Left ventricle myocardium inferior (tissue), 1 donor: ENCODE measurements at places on chromosomes 5 and 9. TPM values are rescaled to one million over a fixed set of nuclear protein-coding genes. Genes with fewer than 3 reads are reported as not detected.

The DOK3 gene
- 3.3 TPM for total RNA-seq

The TRAPPC13 gene
- total RNA-seq, result 23.3 TPM

The ARL14EPL gene
- total RNA-seq, result not detected

The CAPSL gene
- total RNA-seq, result not detected

GRCh38 chr9:89666950-89667349 lies 62.1 kb downstream of the GADD45G start:
- H3K27ac ChIP-seq, result peak overlapping the region; percentile 67
- no peak overlapping the region for H3K4me3 ChIP-seq
- no peak for DNase-seq
- H3K27me3 ChIP-seq, result no peaks in the 10 kb centered on the region
- H3K36me3 ChIP-seq, result no peaks in the 10 kb centered on the region
- peaks cover 21% of the 10 kb centered on the region for H3K4me1 ChIP-seq

DNA sequence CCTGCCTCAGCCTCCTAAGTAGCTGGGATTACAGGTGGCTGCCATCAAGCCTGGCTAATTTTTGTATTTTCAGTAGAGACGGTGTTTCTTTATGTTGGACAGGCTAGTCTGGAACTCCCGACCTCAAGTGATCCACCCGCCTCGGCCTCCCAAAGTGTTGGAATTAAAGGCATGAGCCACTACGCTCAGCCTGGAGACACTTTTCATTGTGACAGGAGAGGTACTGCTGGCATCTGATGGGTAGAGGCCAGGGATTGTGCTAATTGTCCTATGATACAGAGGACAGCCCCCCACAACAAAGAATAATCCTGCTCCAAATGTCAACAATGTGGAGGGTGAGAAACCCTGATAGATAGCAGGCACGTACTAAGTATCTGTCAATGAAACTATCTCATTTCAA lies 91.3 kb upstream of the SLC25A48 start:
- no peaks in the 10 kb centered on the region for H3K36me3 ChIP-seq
- H3K27me3 ChIP-seq, result no peaks in the 10 kb centered on the region
- no peak overlapping the region for H3K27ac ChIP-seq
- H3K4me3 ChIP-seq, result no peak overlapping the region

GRCh38 chr9:98801969-98802371 lies 5.5 kb upstream of the GALNT12 start:
- no peak overlapping the region for H3K4me3 ChIP-seq
- no peaks in the 10 kb centered on the region for H3K36me3 ChIP-seq
- H3K27me3 ChIP-seq, result peaks cover 32% of the 10 kb centered on the region
- no peaks in the 10 kb centered on the region for H3K4me1 ChIP-seq
- no peak overlapping the region for H3K27ac ChIP-seq

DNA sequence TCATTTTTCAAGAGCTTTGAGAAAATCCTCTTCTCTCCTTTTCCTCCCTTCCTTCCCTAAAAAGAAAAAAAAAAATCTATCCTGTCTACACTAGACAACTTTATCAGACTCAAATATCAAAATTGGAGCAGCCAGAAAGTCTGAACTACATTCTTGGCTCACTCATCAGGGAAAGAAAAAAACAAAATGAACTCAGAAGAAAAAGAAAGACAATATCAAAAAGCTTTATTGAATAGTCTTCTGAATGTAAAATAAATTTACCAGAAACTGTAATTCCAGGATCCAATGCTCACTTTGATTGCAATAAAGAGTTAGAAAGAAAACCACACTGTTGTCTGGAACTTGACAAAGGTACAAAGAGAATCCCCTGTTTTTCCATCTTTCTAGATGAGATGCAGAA lies 507.2 kb upstream of the MPDZ start:
- H3K27ac ChIP-seq, result peak overlapping the region; percentile 93
- peaks cover 34% of the 10 kb centered on the region for H3K4me1 ChIP-seq
- no peak for DNase-seq
- H3K36me3 ChIP-seq, result no peaks in the 10 kb centered on the region

DNA sequence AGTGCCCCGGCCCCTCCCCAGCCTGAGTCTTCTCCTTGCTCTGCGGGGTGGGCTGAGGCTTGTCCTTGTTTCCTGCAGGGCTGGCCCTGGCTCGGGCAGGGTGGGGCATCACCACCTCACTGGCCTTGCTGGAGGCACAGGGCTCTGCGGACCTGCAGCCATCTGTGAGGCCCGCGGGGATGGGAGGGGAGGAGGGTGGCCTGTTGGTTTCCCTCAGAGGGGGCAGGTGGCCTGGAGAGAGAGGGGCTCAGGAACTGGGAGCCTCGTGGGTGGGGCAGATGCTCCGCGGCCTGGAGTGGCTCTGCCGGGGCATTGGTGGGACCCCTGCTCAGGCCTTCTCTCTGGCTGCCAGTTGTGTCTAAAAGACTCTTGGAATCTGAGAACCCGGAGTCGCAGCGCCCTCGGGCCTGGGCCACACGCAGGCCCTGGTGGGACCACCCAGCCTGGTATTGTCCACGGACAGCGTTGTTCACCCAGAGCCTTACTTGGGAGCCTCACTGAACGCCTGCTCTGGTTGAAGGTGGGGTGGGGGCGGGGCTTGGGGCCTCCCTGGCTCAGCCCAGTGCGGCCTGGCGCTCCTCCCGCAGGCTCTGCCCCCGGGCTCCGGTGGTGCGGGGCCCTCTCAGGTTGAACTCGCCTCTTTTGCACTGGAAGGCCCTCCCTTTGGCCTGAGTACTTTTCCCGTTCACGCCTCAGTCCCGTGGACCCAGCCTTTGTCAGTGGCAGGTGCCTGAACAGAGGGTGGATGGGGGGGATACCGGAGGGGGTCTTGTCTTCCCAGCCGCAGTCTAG lies 111.3 kb downstream of the RXRA start:
- peak overlapping the region; percentile 40 for H3K27ac ChIP-seq
- no peak for DNase-seq
- H3K27me3 ChIP-seq, result no peaks in the 10 kb centered on the region
- H3K36me3 ChIP-seq, result peaks cover 26% of the 10 kb centered on the region
- H3K4me3 ChIP-seq, result no peak overlapping the region
- H3K4me1 ChIP-seq, result peaks cover 98% of the 10 kb centered on the region

- no peaks in the 10 kb centered on the region for H3K36me3 ChIP-seq
- peaks cover 4% of the 10 kb centered on the region for H3K4me1 ChIP-seq
- DNase-seq, result no peak
- H3K27ac ChIP-seq, result no peak overlapping the region
- H3K4me3 ChIP-seq, result no peak overlapping the region
- peaks cover 14% of the 10 kb centered on the region for H3K27me3 ChIP-seq
These were observed 603 bp downstream of the SAXO1 start for GRCh38 chr9:19032406-19032805.

- H3K36me3 ChIP-seq, result no peaks in the 10 kb centered on the region
- H3K4me3 ChIP-seq, result no peak overlapping the region
- no peak for DNase-seq
- no peak overlapping the region for H3K27ac ChIP-seq
These were observed 357.8 kb upstream of the CCNG1 start for GRCh38 chr5:163079618-163080017.
